ENCODE measurements at places on chromosomes 6 and 20. TPM values are rescaled to one million over a fixed set of nuclear protein-coding genes. Genes with fewer than 3 reads are reported as not detected.

- DNase-seq, result no peak
Observed at GRCh38 chr6:147802459-147802858, 294.0 kb downstream of the SAMD5 start.

DNA sequence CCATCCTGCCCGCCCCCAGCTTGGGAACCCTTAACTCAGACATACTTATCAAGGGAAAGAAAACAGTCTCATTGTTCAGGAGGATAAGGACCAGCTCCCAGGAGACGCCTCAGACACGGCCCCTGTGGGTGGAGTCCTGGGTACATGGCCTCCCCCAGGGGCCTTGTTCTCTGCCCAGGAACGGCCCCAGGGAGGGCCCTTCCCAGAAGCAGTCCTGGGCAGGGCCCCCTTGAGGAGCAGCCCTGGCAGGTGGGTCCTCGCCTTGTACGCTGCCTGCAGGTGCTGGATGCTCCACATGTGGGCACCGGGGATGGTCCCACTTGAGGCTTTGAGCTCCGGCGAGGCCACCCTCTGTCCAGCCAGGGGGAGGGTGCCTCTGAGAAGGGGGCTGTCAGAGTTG lies 4.5 kb upstream of the GATA5 start:
- no peak for DNase-seq

GRCh38 chr6:25341923-25342619 lies 62.9 kb downstream of the CARMIL1 start:
- no peak for DNase-seq

- no peak for DNase-seq
Observed at GRCh38 chr6:28729501-28730402, 194.0 kb downstream of the TRIM27 start.

DNA sequence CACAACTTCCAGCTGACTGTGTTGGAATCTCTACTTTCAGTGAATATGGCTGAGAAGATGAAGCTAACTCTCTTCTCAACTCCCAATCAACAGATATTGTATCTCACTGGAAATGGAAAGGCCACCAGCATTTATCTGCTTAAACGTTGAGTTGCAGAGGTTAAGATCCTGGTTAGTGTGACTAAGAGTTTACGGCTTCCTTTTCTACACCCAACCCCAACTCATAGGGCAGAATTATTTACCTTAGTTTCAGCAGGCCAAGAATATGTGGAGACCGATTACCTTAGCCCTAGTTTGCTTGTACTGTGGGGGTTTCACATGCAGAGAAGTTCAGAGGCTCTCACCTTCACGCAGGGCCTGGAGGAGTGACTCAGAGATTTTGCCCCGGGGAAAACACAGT lies 1026.6 kb downstream of the EYS start:
- DNase-seq, result no peak

- no peak for DNase-seq
Observed at GRCh38 chr6:168031411-168031971, 34.0 kb downstream of the KIF25 start.

DNA sequence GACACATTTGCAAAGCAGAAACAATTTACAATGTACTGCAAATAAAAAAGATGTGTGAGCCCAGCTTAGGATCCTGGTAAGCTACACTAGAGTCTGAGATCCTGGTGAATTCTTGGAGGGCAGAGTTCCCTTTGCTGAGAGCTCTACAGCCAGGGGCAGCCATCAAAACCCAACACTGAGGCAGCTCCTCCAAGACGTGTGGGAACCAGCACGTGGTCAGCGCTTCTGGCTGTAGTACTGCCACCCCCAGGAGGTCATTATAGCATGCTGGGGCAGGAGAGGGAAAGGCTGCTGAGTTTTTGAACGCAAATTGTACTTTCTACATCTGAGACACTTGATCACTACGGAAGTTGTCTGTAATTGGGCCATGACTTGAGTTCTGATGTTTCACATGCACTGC lies 131.5 kb downstream of the INSM1 start:
- no peak for DNase-seq

DNA sequence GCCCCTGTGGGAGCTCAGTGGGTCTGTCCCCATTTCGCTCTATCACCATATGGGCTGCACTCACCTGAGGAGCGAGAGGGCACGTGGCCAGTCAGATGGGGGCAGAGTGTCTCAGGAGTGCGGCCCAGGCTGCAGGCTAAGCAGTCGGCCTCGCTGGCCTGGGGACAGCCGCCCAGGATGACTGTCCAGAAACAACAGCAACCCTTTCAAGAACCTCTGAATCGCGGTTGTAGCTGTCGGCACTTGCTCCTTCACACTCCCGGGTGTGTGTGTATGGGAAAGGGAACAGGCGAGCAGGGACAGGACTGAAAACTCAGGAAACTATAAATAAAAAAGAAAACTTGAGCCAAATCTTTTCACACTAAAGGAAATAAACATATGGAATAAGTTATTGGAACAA lies 63.1 kb downstream of the TFAP2A start:
- DNase-seq, result no peak

DNA sequence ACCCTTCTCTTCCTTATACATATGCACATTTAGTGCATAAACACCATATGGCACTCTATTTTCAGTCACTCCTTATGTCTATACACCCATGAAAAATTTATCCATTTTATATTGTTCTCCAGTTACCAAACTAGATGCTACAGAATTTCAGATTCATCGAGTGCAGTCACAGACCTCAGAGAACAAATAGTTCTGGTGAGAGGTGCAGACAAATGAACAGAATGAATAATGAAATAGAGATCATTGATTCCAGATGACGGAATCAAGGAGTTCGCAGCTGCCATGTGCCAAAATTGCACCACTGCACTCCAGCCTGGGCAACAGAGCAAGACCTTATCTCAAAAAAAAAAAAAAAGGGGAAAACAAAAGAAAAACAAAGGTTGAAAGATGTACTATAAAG lies 214.8 kb upstream of the CEP162 start:
- DNase-seq, result no peak

- peak; percentile 83 for DNase-seq
Observed at GRCh38 chr6:52233975-52234823, 10.1 kb downstream of the IL17F start.

- DNase-seq, result no peak
Observed at GRCh38 chr20:49976542-49976941, 6.2 kb upstream of the SNAI1 start.

- DNase-seq, result no peak
Observed at GRCh38 chr6:139313784-139314545, 22.2 kb upstream of the TXLNB start.

GRCh38 chr20:47459344-47460073 lies 42.2 kb upstream of the NCOA3 start:
- DNase-seq, result no peak

Gene TNFRSF6B
- 1.6 TPM for polyA plus RNA-seq

Gene RHAG
- 3.6 TPM for polyA plus RNA-seq

Gene TUBB1
- 2.4 TPM for polyA plus RNA-seq

Gene MOG
- polyA plus RNA-seq, result not detected

Gene CALHM4
- polyA plus RNA-seq, result 0.62 TPM
